ENCODE measurements at places on chromosomes 4 and X.

DNA sequence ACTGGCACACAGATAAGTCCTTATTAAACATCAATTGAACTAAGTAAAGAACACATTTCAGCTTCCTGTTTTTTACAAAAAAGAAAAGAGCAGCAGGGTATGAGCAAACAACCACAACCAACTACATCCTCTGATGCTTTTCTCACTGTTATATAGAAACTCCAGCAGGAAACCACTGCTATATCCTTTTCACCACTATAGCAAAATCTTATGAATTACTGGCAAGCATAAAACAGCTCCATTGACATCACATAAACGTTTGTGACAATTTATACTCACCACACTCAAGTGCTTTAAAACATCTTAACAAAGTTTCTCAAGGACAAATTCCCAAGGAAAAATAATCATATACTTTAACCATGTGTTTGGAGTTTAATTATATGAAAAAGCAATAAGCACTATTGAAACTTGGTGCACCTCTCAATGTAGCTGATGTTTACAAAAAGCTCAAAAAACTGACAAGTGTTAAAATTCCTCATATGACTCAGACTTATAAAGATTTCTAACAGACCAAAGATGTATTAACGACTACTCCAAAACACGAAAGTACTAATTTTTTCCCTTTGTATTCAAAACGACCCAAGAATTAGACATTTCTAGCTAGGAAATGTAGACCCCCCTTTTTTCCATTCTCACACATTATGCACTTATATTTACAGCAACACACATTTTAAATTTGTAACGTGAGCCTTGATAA, 12.9 kb downstream of the GPRIN3 start:
- DNase-seq, result no peak

GRCh38 chrX:122591546-122591945, 592.5 kb upstream of the GRIA3 start:
- DNase-seq, result peak; percentile 61

DNA sequence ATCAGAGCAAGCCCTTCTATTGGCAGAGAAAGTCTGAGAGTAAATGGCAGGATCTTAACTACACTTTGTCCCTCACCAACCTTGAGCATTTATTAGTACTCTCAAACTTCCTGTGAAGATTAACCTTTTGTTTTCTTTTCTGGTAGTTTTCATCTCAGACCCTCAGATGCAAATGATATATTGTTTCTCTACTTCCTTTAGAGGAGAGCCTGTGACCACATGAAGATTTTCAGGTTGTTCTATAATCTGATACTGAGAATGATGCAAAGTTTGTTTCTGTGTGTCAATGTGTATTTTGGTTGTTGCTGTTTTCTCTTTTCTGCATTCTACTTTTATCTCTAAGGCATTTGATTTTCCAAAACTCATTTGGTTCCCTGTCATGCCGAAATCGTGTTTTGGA, 165.8 kb upstream of the CYSLTR1 start:
- no peak for DNase-seq

GRCh38 chr4:37927434-37927833, 32.8 kb upstream of the PTTG2 start:
- no peak for DNase-seq

- no peak for DNase-seq
Observed at GRCh38 chr4:18847249-18847890, 825.8 kb upstream of the LCORL start.

DNA sequence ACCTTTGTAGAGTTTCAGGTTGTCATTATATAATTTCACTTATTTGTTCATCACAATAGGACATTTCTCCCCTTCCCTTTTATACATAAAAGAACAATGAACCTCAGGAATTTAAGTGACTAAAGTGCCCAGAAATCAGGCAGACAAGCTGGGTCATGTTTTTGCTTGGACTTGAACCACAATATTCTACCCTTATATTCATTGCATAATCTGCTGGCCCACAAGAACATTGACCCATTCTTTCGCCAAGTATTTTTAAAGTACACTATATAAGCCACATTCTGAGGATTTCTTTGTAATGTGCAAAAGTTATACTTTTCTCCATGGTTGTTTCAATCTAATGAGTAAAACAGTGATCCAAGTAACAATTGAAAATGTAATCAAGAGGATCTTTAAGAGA, 637.5 kb upstream of the SLIT2 start:
- DNase-seq, result no peak

- peak; percentile 72 for DNase-seq
Observed at GRCh38 chrX:137568741-137569469, 3.0 kb downstream of the ZIC3 start.

- no peak for DNase-seq
Observed at GRCh38 chr4:95084584-95084983, 326.8 kb downstream of the BMPR1B start.

DNA sequence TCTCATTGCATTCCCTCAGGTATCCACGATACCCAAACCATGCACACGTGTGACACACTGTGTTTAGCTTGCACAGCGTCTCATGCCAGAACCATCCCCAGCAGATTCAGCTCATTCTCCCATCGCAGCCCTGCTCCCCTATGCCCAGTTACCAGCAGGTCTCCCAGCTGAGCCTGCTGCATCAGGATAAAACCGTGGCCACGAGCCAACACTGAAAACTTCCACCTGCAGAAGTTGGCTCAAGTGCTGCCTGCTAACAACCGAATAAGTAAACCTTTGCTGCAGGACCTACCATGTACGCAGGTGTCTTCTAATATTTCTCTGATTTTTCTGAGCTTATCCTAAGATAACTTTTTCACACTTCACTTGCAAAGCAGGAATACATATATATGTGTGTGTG, 120.4 kb upstream of the STS start:
- DNase-seq, result no peak

DNA sequence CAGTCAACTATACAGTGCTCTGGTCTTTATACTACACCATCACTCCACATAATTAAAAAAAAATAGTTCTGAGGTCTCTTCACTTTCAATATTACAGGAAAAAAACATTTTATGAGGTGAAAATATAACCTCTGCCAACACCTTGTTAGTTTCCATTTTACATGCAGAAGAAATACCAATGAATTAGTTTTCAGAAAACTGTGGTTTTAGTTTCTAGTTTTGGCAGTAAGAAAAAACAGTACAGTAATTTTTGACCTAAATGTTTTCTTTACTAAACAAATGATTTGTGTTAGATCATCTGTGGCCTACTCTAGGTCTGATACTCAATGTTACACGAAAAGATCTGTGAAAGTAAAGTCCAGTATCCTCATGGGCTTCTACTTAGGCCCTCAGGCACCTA, 10.0 kb downstream of the SULT1E1 start:
- DNase-seq, result no peak

GRCh38 chr4:107037199-107037584, 1.1 kb upstream of the DKK2 start:
- peak; percentile 78 for DNase-seq
